Fibroblast of skin of back (primary cell): ENCODE measurements at places on chromosomes 5 and 9.

DNA sequence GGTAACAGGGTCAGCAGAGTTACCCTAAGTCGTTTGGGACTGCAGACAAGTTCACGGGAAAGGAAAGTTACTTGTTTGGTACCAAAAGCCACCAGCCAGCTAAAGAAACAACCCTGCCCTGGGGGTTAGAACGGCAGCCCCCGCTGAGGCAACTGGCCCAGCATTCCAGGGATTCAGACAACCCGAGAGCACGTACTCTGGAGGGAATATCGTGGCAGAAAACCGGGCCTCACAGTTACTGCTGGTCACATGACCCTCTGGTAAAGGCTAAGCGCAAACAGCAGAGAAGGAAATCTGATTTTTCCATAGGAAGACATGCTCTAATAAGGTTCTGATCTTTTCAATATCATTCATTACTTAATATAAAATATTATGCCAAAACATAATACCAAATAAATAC, 22.5 kb upstream of the MLANA start:
- DNase-seq, result no peak

DNA sequence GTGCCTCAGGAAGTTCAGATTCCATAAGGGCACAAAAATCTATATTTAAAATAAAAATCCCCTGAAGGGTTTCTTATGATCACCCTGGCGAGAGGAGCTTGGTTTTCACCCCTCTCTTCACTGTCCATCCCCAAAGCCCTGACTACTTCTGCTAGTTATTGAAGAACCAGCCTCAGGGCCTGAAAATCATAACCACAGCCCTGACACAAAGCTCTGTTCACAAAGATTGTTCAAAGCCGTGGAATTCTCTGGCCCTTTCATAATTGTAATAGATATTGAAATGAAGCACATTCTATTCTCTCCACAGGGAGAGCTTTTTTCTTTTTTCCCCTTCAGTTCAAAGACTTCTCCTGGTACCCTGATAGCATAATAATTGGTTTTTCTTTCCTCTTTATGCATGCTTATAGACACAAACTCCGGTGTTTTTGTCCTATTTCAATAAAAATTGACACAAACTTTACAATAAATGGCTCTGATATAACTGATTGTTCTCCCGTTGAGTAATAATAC, 343.8 kb downstream of the CAAP1 start:
- DNase-seq, result no peak

- no peak for DNase-seq
These were observed 41.4 kb downstream of the LIFR start for GRCh38 chr5:38515092-38515491.

GRCh38 chr5:177600508-177601018, 631 bp downstream of the B4GALT7 start:
- DNase-seq, result peak; percentile 29

- DNase-seq, result no peak
These were observed 56.7 kb downstream of the MAMDC2 start for GRCh38 chr9:70100362-70100761.

DNA sequence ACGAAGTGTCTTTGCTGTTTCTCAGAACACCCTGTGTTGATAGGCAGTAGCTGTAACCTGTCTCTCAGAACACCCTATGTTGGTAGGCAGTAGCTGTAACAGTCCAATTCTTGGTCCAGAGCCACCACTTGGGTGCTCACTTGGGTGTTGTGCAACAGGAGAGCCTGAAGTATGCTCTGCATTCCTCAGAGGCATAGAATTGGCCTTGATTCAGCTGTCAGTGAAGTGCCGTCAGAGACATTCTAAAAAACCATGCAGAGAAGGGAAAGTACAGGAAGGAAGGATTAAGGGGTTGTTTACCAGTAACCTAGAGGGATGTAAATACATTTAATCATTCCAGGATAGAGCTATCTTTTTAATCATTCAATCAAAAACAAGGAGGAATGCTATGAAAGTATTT, 231.2 kb downstream of the ARRDC3 start:
- peak; percentile 77 for DNase-seq

GRCh38 chr5:132022737-132023136, 11.3 kb upstream of the ACSL6 start:
- no peak for DNase-seq

GRCh38 chr5:93810780-93811179, 69.4 kb upstream of the POU5F2 start:
- DNase-seq, result no peak

DNA sequence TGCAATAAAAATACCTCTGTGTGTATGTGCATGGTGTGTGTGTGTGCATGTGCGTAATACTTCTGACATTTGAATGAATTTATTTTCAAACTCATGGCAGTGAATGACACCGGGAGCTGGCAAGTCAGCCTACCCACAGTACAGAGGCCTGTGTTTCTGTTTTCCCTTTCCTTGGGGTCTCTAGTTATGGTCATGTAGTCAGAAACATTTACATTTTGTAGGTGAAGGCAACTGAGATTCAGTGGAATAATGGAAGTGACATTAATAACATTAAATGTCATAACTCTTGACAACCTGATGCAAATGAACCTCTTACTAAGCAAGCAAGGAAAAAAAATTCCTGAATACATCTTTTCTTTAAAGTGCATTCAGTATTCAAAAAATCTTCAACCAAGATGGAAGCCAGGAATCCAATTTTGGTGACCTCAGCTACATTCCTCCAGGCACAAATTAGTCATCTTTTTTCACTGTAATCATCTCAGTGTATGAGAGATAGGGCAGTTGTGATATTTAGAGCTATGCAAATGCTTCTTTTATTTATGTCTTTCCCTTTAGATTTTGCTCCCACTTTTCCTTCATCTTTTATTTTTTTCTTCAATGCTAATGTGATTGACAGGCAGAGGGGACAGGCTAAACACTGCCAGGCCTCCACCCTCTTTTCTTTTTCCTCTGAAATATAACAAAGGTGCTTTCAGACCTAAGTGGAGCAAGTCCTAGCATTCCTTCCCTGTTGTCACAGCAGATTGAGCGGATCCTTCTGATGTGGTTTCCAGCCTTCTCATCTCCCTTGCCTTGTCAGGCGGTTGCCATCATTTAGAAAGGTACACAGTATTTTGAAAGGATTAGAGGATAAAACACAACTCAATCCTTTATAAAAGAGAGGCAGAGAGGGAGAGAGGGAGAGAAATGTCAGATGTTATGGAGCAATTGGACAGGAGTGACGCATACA, 569.8 kb upstream of the ADAMTS16 start:
- peak; percentile 74 for DNase-seq

DNA sequence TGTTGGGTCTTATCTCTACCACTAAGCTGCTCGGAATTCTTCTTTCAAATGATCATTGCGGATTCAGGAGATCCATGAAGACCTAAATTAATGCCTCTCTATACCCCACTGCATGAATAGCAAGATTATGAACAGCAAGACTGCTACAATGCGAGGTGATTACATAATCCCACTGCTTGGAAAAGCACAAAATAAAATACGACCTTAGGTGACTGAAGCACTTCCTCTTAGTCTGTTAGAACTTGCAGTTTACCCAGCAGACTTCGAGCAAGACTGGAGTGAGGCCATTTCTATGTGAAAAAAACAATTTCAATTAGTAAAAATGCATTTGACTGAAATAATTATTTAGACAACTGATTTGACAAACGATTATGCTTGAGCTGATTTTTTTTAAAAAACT, 59.8 kb downstream of the SH3RF2 start:
- DNase-seq, result no peak

DNA sequence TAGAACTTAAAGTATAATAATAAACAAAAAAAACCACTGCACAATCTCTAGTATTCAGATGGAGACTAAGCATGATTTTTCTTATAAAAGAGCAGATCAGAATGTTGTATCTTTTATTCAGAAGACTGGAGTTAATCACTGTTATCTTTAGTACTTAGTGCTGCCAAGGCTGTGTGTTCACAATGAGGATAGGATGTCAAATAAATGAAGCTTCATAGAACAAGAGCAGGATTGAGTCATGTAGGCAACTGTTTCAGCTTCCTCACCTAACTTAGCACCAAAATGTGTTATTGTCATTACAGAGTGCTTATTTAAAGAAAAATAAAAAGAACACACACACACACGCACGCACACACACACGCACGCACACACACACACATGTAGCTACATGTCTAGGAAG, 58.1 kb upstream of the CDKN2B start:
- no peak for DNase-seq

DNA sequence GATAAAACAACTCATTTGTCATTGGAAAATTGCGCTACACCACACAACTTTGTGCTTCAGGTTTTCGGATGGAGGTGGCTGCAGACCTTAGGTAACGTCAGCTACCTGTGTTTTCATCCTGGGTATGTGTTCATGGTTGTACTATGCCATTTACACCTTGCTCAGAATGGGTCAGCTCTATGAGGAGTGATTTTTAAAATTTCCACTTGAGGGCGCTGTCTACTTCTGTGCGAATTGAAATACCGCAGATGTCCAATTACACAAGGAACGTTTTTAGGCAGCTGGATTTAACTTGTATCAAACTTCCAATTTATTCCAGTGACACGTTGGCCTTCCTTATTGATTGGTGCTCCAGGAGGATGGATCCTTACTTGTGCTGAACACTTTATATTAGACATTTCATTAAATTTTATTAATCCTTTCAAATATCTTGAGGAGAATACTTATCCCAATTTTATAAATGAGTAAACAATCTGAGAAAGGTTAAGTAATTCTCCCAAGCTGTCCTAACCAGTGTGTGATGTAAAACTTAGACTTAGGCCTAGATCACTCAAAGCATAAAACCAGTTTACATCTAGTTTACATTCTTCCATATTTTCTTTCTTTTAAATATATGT, 23.4 kb downstream of the DMRTA1 start:
- DNase-seq, result peak; percentile 35
